ENCODE measurements at places on chromosomes 7 and 10. TPM values are rescaled to one million over a fixed set of nuclear protein-coding genes. Genes with fewer than 3 reads are reported as not detected.
A peak's percentile ranks its signal among the peaks of the same experiment; 100 is the strongest.

Gene TFR2
- 2.3 TPM for total RNA-seq

Gene ATOH7
- total RNA-seq = 0.20 TPM

Gene NRCAM
- 2.3 TPM for total RNA-seq

Gene PNLIPRP2
- total RNA-seq = 0.24 TPM

Gene UNC5B
- 28.4 TPM for total RNA-seq

Gene HGF
- total RNA-seq = 0.15 TPM

DNA sequence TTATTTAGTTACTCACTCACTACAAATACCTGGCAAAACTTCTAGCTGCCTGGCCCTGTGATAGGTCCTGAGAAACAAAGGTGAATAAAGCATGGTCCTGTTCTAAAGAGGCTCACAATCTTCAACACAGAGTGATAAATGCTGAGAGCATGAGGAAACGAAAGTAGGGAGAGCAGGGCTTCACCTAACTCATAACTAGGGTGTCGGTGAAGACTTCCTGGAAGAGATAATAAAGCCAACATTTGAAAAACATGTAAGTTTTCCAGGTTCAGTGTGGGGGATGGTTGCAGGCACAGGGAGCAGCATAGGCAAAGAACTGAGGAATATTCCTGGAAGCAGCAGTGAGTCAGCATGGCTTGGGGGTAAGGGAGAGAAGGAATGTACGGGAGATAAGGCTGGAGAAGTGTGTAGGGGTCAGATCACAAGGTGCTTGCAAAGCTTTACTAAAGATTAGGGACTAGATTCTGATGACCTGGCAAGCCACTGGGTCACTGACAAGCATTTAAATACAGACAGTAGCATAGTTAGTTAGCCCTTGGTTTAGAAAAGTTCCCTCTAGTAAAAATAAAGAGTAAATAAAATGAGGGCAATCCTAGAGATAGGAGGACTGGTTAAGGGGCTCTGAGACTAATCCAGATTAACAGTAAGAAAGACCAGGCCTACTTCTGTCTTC lies 5.1 kb downstream of the KEL start:
- no peak for DNase-seq

GRCh38 chr7:31263338-31263737 lies 77.2 kb downstream of the NEUROD6 start:
- no peak for DNase-seq

- no peak for DNase-seq
These were observed 116.4 kb upstream of the TCERG1L start for GRCh38 chr10:131427901-131428300.

DNA sequence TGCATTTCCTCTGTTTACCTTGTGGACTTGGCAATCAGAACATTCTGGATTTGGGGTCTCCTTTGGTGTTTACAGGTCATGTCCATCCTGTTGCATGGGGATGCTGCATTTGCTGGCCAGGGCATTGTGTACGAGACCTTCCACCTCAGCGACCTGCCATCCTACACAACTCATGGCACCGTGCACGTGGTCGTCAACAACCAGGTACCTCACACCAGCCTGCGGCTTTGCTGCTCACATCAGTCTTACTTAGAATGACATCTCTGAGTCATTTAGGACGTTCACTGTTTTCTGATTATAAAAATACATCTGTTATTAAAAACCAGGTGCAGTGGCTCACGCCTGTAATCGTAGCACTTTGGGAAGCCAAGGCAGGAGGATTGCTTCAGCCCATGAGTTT lies 67.0 kb upstream of the ZMIZ2 start:
- DNase-seq = no peak

GRCh38 chr7:140696024-140696679 lies 356 bp upstream of the NDUFB2 start:
- DNase-seq = peak; percentile 95

GRCh38 chr7:37728747-37729146 lies 45.2 kb downstream of the GPR141 start:
- no peak for DNase-seq

DNA sequence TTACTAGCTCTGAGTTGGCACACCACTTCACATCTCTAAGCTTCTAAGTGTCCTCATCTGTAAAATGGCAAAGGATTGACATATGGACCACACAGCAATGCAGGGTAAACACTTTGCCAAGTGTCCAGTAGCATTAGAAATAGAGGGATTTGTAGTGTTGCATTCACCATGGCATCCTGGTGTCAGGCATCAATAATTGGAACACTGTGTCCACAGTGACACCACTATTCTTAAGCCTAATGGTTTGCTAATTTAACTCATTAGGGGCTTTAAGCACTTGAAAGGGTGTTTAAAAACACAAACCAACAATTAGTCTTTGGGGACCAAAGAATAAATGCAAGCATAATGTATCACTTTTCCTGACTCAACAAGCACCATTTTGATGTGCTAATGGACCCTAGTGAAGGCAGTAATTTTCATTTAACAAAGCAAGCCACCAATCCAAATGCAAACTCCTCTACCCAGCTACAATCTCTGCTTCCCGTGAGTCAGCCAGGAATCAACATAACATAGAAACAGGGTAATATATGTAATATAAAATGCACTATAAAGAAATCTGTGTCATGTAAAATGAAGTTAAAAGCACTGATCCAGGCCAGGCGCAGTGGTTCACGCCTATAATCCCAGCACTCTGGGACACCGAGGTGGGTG lies 75.9 kb downstream of the FAM204A start:
- no peak for DNase-seq

- DNase-seq = no peak
These were observed 11.4 kb downstream of the NDST2 start for GRCh38 chr10:73799899-73800559.

- DNase-seq = no peak
These were observed 33.5 kb upstream of the ENO4 start for GRCh38 chr10:116815641-116816415.

GRCh38 chr10:110009736-110010475 lies 2.1 kb downstream of the ADD3 start:
- no peak for DNase-seq

DNA sequence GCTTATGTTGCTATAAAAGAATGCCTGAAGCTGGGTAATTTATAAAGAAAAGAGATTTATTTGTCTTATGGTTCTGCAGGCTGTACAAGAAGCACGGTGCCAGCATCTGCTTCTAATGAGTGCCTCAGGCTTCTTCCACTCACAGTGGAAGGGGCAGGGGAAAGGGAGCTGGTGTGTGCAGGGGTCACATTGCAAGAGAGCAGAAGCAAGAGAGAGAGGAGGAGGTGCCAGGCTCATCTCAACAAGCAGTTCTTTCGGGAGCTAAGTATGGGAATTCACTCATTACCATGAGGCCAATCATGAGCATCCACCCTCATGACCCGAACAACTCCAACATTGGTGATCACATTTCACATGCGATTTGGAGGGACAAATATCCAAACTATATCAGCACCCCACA lies 17.2 kb upstream of the SLK start:
- DNase-seq = no peak

GRCh38 chr7:16875861-16876260 lies 5.9 kb downstream of the AGR3 start:
- no peak for DNase-seq

DNA sequence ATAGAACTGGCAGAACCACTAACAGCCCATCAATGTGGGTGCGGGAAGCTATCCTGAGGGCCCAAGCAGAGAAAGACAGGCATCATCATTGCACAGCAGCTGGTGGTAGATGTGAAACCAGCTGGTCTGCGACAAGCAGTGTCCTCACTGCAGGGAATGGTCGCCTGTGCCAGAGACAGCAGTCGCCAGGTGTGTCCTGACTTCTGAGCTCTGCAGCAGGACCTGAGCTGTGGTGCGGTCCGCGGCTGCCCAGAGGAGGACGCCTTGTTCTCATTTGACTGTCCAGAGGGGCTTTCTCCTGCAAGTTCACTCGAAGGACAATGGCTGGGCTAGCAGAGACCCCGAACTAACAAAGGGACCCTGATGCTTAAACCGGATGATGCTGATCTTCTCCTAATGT lies 97.4 kb downstream of the LRRC18 start:
- DNase-seq = no peak
